Activated CD4-positive, alpha-beta T cell treated with anti-CD3 and anti-CD28 coated beads for 1 hour (primary cell): ENCODE measurements at places on chromosomes 3 and 15.

DNA sequence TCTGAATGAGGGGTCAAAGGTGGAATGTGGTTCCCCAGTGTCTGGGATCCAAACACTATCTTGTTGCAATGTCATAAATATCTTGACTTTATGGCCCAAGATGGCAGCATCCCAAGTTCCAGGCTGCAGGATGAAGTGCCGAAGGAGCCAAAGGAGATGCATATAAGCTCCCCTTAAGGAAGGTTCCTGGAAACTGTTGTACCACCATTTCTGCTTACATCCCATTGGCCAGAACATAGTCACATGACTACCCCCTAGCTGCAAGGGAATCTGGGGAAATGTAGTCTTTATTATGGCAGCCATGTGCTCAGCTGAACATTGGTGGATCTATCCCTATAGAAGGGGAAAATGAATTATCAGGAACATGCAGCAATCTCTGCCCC lies 54.3 kb downstream of the BDH1 start:
- DNase-seq, result no peak

DNA sequence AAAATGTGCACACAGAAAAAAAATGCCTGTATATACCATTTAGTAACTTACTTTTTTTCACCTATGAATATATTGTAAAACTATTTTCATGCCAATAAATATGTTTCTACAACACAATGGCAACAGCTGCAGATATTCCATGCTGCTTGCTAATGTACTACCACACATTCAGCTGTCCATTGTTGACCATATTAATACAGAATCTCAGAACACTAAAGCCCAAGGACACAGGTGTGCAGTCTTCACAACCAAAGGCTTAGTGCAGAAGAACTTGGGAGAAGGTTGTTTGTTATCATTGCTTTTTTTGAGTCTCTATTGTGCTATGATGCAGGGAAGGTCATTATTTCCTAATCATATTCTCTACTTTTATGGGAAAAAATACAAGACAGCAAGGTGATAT lies 79.6 kb downstream of the DIPK2A start:
- DNase-seq, result no peak

DNA sequence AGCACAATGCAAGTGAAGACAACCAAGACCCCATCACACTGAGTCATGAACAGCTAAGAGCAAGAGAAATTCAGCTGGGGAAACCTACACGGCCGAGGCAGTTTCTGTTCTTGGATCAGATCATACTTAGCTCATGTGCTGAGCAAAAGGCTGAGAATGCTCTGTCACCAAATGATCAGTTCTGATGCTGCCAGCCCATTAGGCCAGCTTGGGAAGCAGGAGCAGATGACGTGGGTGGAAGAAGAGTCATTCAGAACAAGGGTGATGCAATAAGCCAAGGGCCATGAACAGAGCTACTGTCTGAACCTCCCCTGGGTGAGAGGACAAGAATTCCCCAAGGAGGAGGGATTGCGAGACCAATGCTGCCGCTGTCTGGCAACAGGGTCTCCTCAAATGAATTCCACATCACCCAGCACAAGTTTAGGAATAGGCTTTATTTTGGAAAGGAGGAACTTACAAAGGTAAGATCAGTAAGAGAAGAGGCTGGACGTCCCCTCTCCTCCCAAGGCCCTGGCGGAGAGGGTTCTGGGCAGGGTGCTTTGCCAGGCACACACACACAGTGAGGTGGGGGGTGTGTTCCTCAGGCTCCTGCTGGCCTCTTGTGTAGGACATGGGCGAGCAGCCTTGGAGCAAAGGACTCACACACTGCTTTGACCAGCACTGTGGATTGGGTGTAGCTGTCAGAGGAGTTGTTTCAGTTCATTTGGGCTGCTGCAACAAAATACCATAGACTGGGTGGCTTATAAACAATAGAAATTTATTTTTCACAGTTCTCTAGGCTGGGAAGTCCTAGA lies 65.6 kb upstream of the CTXND1 start:
- no peak for DNase-seq

DNA sequence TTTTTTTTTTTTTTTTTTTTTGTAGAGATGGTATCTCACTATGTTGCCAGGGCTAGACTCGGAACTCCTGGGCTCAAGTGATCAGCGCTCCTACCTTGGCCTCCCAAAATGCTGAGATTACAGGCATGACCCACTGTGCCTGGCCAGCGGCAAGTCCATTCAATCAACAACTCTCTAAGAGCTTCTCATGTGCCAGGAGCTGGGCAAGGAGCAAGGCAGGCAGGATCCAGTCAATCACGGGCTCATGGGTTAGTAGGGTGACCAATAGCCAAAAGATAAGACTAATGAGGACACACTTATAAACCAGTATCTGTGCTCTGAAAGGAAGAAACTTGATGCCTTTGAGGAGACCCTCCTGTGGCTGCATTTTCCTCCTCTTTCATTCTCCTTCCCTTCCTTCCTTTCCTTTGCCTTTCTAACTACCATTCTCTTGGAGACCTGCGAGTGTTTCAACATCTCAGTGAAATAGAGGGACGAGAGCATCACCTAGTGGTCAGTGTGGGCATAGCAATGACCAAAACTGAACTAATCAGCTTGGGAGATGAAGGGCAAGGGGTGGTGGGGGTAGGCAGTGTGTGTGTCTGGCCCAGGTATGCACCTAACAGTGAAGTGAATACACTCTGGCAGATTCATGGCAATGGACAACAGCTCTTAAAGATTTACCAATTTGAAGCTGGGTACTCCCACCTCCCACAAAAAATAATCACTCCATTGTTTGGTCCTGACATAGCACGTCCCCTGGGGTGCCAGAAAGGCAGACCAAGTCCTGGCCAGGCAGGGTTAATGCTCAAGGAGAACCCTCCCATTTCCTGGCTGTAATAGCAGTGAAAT lies 6.3 kb downstream of the RPP25 start:
- peak; percentile 66 for DNase-seq

DNA sequence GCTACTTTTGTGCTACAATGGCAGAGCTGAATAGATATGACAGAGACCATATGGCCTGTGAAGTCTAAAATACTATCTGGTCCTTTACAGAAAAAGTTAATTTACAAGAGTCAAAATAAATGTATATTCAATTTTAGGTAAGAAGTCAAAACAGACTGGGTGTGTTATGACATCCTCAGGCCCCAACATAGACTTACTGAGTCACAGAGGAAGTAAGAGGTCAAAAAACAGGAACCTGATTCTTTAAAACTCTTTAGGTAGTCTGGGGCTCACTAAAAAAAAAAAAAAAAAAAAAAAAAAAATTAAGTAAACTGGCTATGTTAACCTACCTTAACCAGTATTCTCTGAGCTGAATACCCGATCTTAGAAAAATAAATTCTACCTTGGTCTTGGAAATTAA lies 13.1 kb downstream of the DNAAF4 start:
- DNase-seq, result no peak

GRCh38 chr15:94840794-94841783 lies 609.7 kb downstream of the MCTP2 start:
- no peak for DNase-seq

DNA sequence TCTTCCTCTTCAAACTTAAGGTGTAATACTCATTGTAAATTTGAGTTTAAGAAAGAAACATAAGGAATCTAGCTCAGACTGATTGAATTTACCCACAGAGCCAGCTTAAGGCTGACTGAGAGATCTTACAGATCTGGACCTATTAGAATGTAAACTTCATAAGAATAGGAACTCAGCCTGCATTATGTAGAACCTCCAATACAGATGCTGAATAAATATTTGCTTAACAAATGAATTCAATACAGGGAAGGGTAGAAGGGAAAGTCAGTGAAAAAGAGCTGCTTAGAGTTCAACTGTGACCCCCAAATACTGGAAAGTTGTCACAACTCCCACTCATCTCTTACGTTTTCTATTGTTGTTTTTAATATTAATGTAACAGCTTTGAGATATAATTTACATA lies 11.5 kb downstream of the KPNA4 start:
- no peak for DNase-seq

GRCh38 chr3:58647381-58648141 lies 19.0 kb downstream of the FAM3D start:
- no peak for DNase-seq

GRCh38 chr3:154779571-154779970 lies 300.5 kb upstream of the MME start:
- no peak for DNase-seq

DNA sequence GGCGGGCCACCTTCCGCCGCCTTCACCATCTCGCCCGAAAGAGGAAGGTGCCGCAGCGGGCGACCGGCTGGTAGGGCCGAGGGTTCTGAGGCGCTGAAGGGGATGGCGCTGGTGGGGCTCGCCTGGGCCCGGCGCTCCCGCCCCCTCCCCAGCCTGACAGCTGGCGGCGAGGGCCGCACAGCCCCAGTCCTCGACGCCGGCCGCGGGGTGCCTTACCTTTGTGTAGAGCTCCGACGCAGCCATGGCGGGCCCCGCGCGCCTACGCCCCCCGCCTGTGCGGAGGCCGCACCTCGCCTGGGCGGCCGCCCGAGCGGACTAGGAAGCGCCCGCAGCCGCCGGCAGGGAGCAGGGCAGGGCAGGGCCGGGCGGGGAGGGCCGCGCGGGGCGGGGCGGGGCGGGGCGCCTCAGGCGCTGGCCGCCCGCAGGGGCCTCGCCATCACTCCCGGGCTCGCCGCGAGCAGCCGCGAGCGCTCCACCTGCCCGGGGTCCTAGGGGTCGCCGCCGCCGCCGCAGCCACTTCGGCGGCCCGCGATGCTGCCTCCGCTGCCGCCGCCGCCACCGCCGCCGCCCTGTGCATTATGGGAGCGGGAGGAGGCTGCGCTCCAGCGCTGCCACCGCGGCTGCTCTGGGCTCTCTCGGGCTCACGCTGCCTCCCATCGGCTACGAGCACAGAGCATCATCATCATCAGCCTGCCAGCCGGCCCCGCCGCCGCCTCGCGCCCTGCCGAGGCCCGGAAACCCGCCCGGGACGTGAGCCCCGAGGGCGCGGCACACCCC lies at the start of gene MYO5A:
Gene MYO5A, minus strand, starts transcription at position 317 of the 777 bp plus-strand sequence. Its CDS starts 74 bp downstream, at position 243.
- DNase-seq, result peak; percentile 74

- DNase-seq, result no peak
Observed at GRCh38 chr15:46441294-46442062, 806.6 kb downstream of the SQOR start.

DNA sequence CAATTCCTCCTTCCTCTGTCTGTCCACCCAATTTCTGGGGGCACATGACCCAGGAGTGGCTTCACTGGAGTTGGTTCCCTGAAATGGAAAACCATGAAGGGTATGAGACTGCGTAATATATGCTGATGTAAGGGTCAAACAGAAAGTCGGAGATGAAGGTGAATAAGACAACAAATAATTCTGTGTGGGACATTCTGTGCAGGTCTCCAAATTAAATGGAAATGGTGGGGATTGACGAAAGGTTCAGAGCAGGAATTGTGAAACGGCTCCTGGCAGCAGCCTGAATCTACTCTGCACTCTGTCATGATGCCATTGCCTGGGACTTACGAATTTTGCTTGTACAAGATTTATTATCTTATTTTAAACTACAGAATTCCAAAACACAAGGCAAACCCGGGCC lies 174.8 kb upstream of the RORA start:
- no peak for DNase-seq

DNA sequence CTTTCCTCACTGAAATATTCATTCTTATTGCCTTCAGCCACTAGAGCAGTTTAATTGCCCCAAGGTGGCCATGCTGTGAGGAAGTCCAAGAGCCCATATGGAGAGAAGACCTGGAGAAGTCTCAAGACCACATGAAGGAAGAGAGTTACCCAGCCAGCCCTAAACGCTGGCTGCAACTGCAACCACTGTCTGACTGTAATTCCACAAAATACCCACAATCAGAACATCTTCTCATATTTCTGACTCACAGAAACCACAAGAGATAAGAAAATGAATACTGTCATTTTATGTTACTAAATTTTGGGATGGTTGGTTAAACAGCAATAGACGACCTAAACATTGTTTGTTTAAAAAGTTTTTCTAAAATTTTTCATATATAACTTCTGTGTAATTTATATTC lies 14.7 kb upstream of the SST start:
- DNase-seq, result no peak

DNA sequence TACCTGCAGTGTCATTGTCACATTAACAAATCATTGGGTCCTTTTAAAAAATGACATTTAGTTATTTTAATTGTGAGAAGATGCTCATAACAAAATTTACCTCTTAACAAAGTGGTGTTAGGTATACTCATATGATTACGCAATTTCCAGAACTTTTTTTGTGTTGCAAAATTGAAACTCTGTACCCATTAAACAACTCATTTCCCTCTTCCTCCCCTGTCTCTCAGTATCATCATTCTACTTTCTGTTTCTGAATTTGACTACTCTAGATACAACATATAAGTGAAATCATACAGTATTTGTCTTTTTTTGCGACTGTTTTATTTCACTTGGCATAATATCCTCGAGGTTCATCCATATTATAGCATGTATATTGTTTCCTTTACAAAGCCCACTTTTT lies 58.7 kb upstream of the CHST2 start:
- no peak for DNase-seq

DNA sequence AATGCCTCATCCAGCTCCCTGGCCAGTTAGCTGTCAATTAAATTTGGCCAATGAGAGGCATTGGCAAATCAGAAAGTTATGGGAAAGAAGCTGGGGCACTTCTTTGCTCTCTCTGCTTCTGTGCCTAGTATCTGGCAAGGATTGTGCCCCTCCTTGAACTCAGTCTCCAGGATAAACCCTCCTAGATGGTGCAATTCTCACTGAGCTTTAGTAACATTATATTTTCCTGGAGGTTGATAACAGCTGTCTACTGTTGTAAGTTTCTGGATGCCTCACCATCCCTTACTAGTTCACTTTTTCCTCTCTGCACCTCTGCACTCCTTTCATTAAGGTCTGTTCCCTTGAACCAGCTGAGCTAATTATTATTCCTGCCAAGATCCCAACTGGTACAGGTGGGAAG lies 329.5 kb downstream of the MFSD1 start:
- DNase-seq, result no peak

GRCh38 chr3:24119321-24119751 lies 174.2 kb downstream of the NR1D2 start:
- DNase-seq, result no peak

DNA sequence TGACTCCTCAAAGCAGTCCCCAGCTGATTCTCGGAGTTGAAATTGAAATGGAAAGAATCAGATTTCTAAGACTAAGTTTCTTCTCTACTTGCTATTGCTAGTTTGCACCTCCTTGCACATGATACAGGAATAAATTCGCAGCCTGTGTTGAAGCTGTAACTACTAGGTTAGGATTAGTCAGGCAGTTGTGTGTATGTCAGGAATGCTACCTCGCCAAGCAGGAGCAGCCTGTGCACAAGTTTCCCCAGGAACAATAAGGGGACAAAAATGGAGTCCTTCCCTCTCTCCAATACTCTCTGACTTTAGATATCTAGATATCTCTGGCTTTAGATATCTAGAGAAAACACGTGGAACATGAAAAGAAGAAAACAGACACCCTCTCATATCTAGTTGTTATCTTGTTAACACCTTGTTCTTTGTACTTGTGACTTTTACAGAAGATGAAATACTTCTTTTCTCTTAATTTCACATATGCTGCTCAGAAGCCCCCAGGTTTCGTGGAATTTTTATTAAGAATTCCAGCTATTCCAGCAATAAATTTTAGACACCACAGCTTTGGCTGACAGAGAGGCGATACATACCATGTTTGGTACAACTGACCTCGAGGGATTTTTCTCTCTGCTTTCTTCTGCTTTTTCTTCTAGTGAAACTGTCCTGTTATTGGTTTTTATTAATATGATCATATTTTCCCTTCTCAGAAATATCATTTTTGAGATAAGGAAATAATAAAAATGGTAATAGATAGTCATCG lies 56.1 kb upstream of the CMSS1 start:
- DNase-seq, result no peak
